Activated CD4-positive, alpha-beta memory T cell treated with anti-CD3 and anti-CD28 coated beads for 36 hours (primary cell): ENCODE measurements at places on chromosomes 12 and 14.

GRCh38 chr12:41772478-41772877 is 372.2 kb downstream of the GXYLT1 start:
- no peak for DNase-seq

DNA sequence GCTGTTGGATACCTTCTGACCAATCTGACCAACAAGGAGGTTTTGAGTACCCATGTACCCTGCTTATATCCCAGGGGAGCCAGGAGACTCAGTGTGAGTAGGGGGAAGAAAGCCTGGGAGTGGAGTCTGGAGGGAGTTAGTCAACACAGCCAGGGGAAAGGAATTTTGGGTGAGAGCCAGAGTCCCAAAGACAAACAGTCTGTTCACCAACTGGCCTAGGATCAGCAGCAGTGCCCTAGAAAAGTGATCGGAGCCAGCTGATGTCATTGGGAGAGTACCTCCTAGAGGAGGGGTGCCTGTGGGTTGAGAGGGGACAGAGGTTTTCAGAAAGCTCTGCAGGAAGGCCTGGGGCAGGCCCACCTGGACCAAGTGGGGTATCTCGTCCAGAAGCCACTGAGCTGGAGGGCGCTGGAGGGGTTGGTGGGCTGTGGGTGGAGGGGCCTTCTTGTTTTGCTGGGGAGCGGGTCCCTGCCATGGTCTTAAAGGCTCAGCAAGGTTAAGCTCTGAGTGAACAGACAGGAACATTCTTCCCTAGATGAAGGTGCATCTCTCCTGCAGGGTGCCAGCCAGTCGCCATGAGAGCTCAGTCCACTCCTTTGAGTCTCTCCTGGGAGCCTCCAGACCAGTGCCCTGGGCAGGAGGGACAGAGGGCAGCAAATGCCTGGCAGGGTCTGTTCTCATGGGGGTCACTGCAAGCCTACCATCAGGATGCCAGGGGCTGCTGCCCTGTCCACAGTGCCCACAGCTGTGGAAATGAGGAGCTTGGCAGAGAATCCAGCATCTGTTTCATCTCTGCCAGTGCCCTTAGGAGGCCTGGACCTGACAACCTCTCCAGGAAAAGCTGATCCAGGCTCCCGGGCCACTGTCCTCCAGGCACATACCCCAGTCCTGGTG is 63.6 kb downstream of the CHGA start:
- DNase-seq = no peak

GRCh38 chr12:98698603-98699463 is 53.7 kb downstream of the APAF1 start:
- DNase-seq = peak; percentile 75

GRCh38 chr14:39107591-39107996 is 4.6 kb upstream of the SEC23A start:
- DNase-seq = no peak

- no peak for DNase-seq
Observed at GRCh38 chr14:101191101-101191720, 287.7 kb upstream of the RTL1 start.

- no peak for DNase-seq
Observed at GRCh38 chr12:13311551-13311950, 115.0 kb downstream of the EMP1 start.

- no peak for DNase-seq
Observed at GRCh38 chr14:21840765-21841164, 167.1 kb upstream of the OR4E1 start.

GRCh38 chr12:56119361-56119796 is 1.3 kb downstream of the ZC3H10 start:
- DNase-seq = peak; percentile 73

- DNase-seq = no peak
Observed at GRCh38 chr12:128786741-128787391, 36.9 kb downstream of the SLC15A4 start.

DNA sequence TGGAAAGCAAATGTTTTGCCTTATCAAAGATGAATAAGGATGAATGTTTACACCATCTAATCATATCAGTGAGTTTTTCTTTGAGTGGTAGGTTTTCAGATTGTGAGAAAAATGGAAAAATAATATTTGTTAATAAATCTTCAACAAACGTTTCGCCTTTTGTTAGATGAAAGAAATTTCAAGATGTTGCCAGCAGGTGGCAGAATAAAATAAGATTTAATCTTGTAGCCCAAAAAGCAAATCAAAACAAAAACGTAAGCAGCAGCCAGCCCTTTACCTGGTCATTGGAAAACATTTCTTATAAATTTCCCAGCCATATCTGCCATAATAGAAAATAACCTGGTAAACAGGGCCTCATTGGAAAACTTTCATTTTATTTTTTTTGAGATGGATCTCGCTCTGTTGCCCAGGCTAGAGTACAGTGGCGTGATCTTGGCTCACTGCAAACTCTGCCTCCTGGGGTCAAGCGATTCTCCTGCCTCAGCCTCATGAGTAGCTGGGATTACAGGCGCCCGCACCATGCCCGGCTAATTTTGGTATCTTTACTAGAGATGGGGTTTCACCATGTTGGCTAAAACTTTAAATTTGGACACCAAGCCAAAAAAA is 15.4 kb upstream of the TMEM120B start:
- DNase-seq = no peak

GRCh38 chr14:37447883-37448391 is 147.1 kb downstream of the FOXA1 start:
- DNase-seq = no peak

- peak; percentile 12 for DNase-seq
Observed at GRCh38 chr14:58151133-58152013, 640 bp downstream of the ARMH4 start.

DNA sequence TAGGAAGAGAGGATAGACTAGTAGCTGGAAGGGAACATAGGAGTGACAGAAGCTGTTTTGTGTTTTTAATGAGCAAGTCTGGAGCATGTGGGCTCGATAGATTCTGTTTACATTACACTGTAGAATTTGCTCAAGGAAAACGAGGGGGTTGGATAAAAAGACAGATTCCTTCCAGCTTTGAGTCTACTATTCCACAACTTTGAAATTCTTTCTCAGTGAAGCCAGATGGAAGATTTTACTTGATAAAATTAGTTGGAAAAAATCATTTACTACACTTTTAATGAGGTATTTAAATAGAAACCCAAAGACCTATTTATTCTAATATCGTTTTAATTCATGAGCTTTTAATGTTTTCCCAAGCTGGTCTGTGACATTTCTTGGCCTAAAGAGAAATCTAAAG is 19.5 kb upstream of the EPS8 start:
- no peak for DNase-seq

DNA sequence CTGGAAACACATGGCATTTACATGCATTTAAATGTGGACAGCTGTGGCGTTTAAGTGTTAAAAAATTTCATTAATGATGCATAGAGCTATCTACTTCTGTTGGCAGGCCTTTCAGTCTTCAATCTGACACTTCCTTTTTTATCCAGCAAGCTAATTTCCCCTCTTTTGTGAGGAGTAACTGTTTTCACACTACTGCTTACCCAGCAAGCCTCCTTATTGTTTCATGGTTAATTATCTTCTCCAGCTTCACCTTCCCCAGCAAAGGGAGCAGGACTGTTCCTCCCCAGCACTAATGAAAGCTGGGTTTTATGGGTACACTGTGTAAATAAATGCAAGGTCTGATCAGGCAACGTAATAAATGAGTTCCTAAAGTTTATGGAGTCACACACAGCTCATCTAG is 129.4 kb upstream of the NPAS3 start:
- no peak for DNase-seq

DNA sequence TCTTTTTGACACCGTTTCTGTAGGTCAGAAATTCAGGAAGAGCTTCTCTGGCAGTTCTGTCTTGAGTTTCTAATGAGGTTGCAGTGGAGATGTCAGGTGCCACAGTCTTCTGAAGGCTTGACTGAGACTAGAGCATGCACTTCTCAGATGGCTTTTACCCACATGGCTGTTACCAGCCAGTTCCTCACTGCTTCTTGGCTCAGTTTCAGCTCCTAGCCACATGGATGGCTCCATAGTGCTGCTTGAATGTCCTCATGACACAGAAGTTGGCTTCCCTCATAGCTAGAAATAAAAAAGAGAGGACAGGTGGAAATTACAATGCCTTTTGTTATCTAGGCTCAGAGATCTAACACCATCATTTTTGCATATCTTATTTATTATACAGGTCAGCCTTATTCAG is 38.1 kb upstream of the SLC2A13 start:
- DNase-seq = no peak

DNA sequence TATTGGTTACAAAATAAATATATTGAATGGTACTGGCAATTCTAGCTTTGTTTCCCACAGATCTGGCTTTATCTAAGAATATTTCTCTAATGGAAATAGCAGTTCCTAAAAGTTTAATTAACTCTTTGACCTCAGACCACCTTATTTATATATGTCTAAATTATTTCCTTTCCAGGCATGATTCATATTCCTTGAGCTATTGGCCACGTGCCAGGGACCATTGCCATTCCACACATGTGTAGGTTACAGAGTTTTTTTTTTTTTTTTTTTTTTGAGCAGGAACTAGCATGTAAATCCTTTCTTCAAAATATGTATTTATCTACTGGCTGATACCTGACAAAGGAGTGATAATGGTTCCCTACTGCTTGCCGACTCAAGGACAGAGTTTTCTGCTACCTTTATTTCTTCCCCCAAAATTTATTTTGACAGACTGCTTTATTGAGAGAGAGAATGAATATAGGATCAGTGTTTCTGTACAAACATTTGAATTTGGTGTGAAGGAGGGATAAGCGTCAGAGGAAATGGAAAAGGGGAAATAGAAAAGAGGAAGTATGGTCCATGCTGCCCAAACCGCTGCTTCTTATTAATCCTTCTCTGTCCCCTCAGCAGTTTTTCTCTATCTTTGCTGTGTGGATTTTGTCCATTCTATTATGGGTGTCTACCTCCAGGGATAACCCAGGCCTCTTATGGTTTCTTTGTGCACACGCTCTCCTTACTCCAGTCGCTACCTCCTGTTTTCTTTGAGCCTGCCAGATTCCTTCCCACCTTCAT is 36.4 kb downstream of the PDE3A start:
- DNase-seq = no peak

DNA sequence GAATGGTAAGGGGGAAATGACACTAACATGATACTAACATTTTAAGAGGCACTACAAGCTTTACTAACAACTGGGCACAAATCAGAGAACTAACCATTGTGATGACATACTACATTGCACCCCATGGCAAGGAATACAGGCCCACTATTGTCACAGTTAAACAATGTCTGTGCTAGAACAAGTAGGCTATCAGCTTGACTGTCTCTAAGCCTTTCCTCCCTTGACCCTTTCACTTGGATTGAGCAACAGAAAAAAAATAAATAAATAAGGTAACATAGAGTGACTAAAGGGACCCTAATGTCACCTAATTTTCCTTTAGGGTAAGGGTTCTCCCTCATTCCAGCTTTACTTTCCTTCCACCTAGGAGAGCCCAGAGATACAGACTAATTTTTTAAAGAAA is 4.4 kb downstream of the SLC38A2 start:
- no peak for DNase-seq
